Activated CD8-positive, alpha-beta memory T cell treated with anti-CD3 and anti-CD28 coated beads, Interleukin-2, amount 50 U/mL, for 48 hours (primary cell): ENCODE measurements at places on chromosomes 5 and 9.

DNA sequence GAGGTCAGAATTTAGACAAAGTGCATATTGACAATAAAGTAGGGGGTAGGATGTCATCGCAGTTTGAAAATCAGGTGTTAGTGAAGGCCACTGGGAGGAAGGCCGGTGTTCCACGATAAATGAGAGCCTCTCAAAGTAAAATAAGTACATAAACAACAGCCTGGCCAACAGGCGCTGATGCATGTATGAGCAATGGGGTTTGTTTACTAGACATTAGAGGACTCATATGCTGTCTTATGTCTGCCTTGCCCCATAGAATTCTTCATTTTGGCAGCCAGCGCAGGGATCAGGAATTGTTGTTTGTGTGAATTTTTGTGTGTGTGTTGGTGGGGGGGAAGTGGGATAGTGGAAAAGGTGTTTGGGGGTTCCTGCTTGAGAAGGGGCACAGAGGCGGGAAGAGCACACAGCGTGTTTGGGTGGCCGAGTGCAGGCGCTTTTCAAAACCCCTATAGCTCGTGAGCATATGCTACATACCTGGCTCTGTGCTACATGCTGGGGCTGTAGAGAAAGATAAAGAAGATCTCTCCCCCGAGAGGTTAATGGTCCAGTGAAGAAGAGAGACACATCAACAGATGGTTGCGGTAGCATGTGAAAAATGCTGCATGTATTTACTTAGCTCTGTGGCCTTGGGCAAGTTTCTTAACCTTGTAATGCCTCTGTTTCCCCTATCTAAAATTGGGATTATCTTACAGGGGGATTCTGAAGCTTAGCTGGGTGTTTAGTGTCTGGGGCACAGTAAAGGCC is 11.5 kb downstream of the SNX30 start:
- no peak for DNase-seq

DNA sequence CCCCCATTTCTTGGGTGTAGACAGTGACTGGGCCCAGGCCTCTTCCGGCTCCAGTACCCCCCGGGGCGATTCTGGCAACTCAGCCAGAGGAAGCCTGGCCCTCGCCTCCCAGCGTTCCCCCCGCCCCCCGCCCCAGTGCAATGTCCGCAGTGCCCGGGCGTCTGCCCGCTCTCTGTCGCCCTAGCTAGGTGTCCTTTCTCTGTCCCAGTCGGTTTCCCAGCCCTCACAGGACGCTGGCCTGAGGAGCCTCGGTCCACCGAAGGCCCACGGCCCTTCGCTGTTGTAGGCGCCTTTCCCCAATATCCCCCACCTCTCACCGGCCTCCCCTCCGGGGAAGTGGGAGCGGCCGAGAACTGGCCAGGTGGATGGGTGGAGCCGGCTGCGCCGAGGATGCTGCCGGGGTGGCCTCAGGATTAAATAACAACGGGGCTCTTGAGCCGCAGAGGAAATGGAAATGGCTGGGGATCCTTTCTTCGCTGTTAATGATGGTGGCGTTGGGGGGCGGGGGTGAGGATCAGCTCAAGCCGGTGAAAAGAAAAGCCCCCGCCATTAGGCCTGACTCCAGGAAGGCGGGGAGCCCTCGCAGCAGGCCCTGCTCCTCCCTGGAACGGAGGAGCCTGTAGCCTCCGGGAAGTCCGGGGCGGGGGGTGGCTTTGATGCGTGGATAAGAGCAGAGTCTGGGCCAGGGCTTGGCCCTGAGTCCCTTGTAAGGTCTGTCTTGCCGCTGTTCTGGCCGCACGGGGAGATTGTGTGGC is 1.1 kb upstream of the SPRY4 start:
- DNase-seq = peak; percentile 65

DNA sequence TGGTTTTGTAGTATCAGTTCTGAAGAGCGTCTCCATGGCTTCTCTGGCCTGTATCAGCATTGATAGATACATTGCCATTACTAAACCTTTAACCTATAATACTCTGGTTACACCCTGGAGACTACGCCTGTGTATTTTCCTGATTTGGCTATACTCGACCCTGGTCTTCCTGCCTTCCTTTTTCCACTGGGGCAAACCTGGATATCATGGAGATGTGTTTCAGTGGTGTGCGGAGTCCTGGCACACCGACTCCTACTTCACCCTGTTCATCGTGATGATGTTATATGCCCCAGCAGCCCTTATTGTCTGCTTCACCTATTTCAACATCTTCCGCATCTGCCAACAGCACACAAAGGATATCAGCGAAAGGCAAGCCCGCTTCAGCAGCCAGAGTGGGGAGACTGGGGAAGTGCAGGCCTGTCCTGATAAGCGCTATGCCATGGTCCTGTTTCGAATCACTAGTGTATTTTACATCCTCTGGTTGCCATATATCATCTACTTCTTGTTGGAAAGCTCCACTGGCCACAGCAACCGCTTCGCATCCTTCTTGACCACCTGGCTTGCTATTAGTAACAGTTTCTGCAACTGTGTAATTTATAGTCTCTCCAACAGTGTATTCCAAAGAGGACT is 1.5 kb downstream of the GPR21 start:
- no peak for DNase-seq

- DNase-seq = no peak
These were observed 2.2 kb downstream of the TMED7 start for GRCh38 chr5:115623658-115624057.

GRCh38 chr5:153598099-153598498 is 107.6 kb downstream of the GRIA1 start:
- no peak for DNase-seq

- DNase-seq = no peak
These were observed 5.6 kb downstream of the MEIKIN start for GRCh38 chr5:131939690-131940345.

GRCh38 chr5:143231416-143231815 is 172.1 kb downstream of the NR3C1 start:
- no peak for DNase-seq

DNA sequence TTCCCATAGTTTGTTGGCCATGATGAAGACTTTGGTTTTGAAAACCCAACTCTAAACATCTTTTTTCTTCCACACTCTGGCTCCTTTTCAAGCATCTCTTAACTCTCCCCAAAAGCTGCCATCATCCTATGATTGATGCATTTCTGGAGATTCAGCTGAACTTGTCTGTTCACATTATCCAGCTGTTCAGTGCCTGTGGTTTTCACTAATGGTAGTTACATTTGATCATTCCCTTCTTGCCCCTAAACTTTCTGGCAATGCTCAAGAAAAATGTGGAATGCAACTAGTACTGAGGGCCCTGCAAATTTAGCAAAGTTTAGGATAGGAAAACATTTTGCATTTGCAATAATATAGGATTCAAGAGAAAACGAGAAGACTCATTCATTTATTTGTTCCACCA is 267.5 kb downstream of the ENC1 start:
- DNase-seq = no peak

DNA sequence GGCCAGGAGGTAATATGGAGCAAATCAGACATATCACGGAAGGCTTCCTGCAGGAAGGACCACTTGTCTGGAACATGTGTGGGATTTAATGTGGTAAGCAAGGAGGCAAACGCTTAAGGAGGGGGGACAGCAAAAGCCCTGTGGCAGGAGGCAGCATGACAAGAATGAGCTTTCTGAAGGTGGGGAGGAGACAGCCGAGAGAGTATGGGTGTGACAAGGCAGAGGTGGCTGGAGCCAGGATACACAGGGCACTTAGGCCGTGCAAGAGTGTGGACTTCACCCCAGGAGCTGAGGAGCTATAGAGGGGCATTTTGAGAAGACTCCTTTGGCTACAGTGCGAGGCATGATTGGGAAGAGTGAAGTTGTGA is 14.4 kb upstream of the S1PR3 start:
- peak; percentile 30 for DNase-seq

DNA sequence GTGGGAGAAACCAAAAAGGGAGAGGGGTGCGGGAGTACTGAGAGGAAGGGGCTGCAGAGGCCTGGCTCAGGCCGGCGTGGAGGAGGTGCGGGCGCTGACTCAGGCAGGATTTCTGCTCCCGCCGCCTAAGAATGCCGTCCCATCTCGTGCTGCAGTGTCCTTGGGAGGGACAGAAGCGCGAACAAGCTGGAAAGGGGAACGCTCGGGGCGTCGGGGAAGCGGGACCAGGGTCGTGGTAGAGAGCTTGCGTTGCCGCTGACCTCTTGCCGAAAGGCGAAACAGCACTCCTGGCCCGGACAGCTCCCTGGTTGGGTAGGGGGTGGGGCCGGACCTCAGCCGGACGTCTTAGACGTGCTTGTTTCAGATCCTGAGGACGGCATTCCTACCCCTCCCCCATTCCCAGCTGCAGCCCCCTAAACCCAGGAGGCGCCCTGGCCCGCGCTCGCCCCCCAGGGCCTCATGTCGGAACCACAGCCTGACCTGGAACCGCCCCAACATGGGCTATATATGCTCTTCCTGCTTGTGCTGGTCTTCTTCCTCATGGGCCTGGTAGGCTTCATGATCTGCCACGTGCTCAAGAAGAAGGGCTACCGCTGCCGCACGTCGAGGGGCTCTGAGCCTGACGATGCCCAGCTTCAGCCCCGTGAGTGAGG is 1.1 kb downstream of the RELL2 start:
- peak; percentile 79 for DNase-seq

DNA sequence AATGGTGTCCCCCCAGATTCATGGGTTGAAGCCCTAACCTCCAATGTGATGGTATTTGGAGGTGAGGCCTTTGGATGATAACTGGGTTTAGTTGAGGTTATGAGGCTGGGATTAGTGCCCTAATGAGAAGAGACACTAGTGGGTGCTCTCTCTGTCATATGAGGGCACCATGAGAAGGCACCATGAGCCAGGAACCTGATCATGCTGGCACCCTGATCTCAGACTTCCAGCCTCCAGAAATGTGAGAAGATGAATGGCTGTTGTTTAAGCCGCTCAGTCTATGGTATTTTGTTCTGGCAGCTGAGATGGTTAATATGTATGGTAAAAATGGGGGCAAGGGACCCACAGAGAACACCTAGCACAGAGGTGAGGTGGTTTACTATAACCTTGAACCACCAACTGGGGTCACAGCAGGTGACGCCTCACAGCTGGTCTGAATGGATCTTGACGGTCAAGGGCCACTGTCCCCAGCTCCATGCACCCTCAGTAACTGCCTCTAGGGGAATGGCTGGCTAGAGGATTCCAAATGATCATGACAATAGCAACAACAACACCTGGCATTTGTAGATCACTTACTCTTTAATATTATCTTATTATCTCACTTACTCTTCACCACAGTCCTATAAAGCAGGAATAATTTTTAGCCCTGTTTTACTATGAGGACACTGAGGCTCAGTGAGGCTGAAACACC is 57.1 kb downstream of the FOXI1 start:
- DNase-seq = no peak

DNA sequence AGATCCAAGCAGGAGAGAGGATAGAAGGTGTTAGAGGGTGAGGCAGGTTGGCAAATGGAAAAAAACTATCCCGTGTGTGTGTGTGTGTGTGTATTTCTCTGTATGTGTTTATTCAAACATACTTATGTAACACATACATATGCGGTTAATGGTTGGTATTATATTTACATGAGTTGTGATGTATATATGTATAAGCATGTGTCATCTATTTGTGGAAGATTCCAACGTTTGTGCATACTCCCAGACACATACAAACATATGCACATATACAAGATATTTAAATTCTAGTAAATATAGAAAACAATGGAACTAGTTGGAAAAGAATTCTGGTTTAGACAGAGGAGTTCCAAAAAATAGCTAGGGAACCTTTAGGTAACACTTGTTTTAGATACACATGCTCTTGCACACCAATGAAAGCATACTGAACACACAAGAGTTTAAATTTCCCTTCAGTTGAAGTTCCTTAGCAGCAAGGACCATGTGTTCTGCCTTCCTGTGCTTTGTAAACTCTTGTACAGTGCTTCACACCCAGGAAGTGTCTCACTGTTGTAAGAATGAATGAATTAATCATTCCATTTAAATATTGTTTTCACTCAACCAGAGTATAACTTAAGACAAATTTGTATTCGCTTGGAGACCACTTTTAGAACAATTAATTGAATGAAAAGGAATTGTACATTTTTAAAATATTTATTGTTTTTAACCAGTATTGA is 257.8 kb downstream of the FER start:
- no peak for DNase-seq

DNA sequence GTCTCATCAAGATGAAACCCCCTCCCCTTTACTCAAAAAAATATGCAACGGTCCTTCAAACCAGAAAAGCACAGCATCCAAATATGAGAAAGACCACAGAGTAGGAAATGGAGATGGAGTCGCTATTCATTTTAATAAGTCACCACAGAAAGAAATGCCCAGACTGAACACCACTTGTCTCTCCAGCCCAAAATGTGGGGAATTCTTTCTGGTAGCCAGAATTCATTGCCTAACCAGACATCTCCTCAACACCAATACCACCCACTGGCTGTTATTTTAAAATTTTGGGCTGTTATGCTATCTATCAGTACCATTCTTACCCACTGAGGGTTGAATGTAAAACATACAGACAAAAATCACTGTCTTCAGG is 100.1 kb downstream of the SUSD1 start:
- no peak for DNase-seq

DNA sequence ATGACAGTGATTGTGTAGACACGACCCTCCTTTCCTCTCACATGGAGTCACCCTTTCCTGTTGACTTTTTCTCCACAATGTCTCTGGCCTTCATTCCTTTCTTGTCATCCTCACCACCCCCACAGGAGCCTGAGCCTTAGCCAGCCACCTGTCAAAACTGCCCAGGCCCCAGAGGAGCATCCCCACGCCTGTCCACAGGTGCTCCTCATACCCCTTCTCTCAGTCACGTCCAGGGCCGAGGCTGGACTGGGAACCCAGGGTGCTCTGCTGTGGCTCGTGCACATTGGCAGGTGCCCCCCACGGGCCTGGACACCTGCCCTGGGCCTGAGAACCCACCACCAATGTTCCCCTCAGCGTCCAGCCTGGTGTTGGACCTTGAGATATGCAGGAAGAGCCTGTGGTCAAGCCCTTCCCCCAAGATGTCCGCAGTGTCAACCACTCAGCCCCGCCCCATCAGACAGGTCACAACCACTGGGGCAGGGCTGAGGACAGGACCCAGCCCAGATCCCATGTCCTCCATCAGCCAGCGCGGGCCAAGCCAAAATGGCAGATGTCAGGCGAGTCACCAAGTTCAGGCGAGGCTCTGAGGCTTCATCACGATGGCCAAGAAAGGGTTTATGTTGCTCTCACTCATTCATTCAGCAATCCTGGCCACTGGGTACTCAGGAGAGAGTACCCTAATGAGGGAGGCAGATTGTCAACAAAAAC is 65.8 kb upstream of the STXBP1 start:
- no peak for DNase-seq

DNA sequence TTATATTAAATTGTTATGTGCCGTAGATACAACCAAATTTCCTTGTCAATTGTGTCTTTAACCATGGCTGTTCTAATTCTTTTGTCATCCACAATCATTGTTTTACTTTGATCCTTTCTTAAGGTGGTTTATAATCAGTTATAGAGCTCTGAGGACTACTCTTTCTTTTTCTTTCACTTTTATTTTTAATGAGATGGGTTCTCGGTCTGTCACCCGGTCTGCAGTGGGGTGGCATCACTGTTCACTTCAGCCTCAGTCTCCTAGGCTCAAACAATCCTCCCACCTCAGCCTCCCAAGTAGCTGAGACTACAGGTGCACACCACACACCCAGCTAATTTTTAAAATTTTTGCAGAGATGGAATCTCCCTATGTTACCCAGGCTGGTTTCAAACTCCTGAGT is 74.2 kb downstream of the ANXA2R start:
- DNase-seq = no peak

- DNase-seq = no peak
These were observed 51.9 kb downstream of the ERBIN start for GRCh38 chr5:65978251-65978650.

- no peak for DNase-seq
These were observed 183.3 kb upstream of the PCSK5 start for GRCh38 chr9:75707191-75707590.
